ENCODE measurements at places on chromosomes 11 and 22.

DNA sequence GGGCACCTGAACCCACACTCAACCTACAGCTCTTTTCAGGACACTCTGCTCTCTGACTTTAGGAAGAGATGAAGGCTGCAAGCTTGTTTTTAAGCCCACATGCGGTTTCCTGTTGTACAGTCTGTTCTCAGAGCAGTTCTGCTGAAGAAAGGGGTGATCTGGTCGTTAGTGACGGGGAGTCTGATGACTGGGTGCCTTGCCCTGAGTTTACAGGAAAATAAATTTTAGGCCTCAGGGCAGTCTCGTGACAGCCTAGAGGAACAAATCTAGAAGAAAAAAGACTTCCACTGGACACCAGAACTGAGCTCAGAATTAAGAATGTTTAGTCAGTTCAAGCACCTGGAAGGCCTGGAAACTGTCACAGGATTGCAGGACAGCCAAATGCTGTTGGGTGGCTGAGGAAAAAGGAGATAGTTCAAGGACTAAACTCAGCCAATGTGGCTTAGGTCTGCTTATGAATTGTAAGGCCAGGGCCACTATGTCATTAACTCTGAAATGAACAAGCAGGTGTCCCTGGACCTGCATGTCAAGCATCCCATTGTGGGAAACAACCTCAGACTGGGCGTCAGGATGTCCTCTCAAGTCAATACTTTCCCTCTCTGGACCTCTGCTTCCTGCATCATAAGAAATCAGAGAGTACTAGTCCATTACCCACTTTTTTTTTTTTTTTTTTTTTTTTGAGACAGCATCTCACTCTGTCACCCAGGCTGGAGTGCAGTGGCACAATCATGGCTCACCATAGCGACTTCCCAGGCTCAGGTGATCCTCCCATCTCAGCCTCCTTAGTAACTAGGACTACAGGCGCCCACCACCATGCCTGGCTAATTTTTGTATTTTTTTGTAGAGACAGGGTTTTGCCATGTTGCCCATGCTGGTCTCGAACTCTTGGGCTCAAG is 5.7 kb downstream of the PIK3IP1 start:
- DNase-seq = peak; percentile 90

- DNase-seq = no peak
Measured at GRCh38 chr11:113351068-113351450, 36.5 kb upstream of the ANKK1 start.

- DNase-seq = no peak
Measured at GRCh38 chr22:38207898-38208432, 6.2 kb downstream of the MAFF start.

GRCh38 chr11:134126217-134126822 is 57.4 kb downstream of the JAM3 start:
- DNase-seq = no peak

DNA sequence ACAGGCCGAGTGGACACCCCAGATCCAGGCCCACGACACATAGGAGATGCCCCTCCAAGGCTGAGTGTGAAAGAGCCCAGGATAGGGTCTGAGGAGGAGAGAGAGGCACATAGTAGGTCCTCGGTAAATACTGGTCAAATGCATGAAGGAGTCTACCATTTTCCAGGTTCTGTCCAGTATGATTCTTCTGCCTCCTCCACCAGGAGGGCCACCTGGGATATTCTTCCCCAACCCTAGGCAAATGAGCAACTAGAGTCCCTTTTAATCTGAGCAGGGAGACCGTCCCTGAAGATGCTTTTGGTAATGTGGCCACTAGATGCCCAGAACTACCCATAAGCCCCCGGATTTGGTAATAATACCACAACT is 6.7 kb downstream of the PDGFB start:
- no peak for DNase-seq

DNA sequence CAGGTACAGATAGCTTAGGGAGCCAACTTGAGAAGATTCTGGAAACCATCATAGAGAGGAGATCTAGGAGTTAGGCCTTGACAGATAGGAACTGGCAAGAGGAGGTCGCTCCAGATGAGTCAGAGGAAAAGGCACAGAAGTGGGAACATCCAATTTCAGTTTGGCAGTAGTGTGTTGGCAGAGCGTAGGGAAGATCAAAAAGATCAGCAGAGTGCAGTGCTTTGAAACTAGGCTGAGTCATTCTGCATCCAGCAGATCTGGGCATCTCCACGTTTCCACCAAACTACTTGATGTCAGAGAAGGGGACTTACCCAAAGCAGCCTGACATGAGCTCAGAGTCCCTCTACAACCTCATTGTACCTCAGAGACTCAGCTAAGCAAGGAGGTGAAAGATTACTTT is 58.5 kb downstream of the GAB4 start:
- no peak for DNase-seq

- DNase-seq = no peak
Measured at GRCh38 chr11:12674571-12674935, 332 bp downstream of the TEAD1 start.

- peak; percentile 63 for DNase-seq
Measured at GRCh38 chr11:75867778-75868374, 52.9 kb downstream of the UVRAG start.

- peak; percentile 81 for DNase-seq
Measured at GRCh38 chr11:62556108-62556874, 9.7 kb upstream of the AHNAK start.

DNA sequence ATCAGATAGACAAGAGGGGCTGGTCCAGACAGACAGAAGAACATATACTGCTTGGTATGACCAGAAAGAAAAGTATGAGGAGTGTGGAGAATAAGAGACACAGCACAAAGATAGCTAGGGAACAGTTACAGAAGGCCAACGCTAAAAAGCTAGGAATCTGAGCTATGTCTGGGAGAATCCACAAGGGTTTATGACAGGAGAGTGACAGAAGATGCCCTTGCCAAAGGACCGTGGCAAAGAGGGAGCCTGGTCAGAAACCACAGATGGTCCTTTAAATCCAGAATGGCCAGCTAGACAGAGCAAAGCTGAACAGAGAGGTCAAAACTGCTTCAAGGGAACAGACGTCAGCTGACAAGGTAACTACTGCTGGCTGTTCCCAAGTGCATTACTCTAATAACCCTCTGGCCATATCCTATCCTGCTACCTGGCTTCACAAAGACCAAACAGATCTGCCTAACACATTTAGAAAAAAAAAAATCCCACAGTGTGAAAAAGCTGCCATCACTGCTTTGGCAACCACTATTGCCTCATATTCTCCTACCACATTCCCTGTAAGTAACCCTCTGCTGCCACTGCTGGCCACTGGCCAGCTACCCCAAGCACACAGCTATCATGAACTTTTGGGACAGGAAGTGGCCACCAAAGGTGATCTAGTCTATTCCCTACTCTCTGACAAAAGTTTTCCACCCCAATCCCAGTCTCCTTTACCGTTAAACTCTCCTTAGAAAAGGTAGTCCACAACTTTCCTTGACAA is 7.3 kb downstream of the SERGEF start:
- DNase-seq = no peak

- no peak for DNase-seq
Measured at GRCh38 chr11:106971864-106972263, 46.4 kb downstream of the GUCY1A2 start.

- no peak for DNase-seq
Measured at GRCh38 chr11:76742902-76743301, 40.3 kb upstream of the TSKU start.

GRCh38 chr11:75812542-75813040 is 2.4 kb upstream of the UVRAG start:
- DNase-seq = no peak

DNA sequence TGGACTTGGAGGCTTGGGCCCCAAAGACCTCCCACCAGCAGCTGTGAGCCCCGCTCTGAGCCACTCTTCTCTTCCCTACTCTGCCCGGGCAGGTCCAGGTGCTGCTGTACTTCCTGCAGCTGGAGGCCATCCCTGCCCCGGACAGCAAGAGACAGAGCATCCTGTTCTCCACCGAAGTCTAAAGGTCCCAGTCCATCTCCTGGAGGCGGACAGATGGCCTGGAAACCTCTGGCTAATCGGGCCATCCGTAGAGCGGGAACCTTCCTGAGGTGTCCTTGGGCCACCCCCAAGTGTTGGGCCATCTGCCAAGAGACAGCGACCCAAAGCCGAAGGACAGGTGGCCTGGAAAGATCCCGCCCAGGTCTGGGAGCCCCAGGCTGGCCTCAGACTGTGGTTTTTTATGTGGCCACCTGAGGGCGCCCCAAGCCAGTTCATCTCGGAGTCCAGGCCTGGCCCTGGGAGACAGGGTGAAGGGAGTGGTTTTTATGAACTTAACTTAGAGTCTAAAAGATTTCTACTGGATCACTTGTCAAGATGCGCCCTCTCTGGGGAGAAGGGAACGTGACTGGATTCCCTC is 135.1 kb downstream of the BCR start:
- DNase-seq = peak; percentile 33

GRCh38 chr11:59787816-59788215 is 22.8 kb downstream of the MRPL16 start:
- DNase-seq = no peak

GRCh38 chr11:99773646-99774045 is 752.9 kb downstream of the CNTN5 start:
- no peak for DNase-seq

- no peak for DNase-seq
Measured at GRCh38 chr11:73173755-73174494, 31.8 kb upstream of the FCHSD2 start.

DNA sequence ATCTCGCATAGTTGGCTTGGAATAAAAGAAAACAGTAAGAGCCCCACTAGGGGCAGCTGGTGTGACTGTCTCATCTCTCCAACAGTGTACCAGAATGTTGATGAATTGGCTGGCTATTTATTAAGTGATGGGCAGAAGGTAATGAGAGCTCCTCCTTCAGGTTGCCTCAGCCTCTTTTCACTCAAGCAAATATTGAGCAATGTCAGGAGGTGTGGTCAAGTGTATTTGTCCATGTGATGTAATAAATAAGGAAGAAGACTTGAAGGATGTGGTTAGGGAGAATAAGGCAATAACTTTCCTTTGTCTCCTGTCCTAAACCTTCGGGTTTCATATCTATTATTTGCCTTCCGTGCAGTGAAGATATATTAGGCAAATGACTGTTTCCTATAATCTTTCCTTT is at the start of gene TCN1:
TSS of gene TCN1 (minus strand) at position 91 of the 400 bp plus-strand sequence. CDS start at position 74, 17 bp downstream.
- no peak for DNase-seq

DNA sequence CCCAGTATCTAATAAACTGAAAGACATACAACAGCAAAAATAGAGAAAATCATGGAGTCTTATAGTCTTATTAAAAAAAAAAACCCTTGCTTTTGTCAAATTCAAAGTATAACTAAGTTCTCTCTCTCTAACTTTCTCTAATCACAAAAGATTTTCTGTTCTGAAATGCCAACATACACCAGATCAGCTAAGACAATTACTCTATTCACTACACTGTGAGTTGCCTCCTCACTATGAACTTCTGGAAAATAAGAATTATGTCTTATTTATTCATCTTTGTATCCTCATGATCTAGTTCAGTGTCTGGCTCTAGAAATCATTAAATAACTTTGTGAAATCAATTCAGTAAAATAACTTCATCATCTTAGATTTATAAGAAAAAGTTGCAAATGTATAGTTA is 12.7 kb downstream of the FAM76B start:
- DNase-seq = no peak

DNA sequence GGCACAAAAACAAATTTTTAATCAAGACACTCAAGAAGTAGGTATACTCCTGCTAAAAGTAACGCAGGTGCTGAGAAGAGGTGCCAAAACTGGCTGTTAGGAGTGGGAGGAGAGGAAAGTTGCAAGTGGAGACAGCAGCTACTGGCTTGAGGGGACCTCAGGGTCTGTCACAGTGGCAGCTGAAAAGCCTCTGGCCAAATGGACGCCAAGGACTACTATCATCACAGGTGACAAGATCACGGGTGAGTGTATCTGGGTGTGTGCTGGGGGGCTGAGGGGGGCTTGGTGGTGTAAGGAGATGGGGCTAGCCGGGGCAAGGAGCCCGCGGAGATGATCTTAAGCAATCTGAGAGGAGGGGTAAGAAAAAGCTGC is 687 bp downstream of the ZNF202 start:
- DNase-seq = no peak

- DNase-seq = no peak
Measured at GRCh38 chr11:73055002-73055401, 87.1 kb downstream of the FCHSD2 start.

DNA sequence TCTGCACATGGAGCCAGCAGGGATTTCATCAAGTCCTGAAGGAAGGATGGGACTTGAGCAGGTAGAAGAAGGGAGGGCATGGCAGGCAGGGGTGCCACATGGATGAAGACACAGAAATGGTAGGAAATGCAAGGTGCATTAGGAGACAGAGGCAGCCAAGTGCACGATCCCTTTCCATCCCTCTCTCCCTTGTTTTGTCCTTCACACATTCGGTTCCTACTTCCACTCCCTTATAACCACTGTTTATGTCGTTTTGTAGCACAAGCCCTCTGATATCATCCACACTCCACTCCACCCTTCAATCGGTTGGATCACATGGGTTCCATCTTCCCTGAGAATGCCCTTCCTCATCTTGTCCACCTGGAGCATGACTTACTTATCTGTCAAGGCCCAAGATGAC is 35.2 kb downstream of the IFT27 start:
- no peak for DNase-seq

GRCh38 chr11:17609291-17610084 is 62.4 kb downstream of the OTOG start:
- DNase-seq = no peak

- no peak for DNase-seq
Measured at GRCh38 chr22:31828739-31829138, 74.9 kb downstream of the DEPDC5 start.

GRCh38 chr11:118958577-118958976 is 2.5 kb downstream of the UPK2 start:
- no peak for DNase-seq

- DNase-seq = no peak
Measured at GRCh38 chr22:47781427-47782111, 1019.1 kb downstream of the TBC1D22A start.

GRCh38 chr11:70669871-70670675 is 271.7 kb downstream of the CTTN start:
- no peak for DNase-seq

- DNase-seq = no peak
Measured at GRCh38 chr11:7964873-7965272, 374 bp downstream of the NLRP10 start.

DNA sequence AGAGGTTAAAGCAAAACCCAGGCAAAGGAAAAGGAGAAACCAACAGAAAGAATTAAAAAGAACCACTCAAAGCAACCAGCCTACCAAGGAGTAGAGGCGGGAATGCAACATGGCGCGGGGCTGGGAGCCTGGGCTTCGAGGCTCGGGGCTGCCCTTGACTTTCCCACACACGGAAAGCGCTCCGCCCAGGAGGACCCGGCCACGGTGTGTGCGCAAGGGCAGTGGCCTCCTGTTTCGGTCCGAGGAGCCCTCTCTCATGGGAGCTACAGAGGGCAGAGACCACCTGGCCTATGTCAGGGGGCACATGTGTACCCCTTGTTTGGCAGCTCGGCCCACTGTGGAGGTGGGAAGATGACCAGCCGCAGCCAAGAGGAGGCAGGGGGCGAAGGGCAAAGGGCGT is 55.9 kb downstream of the APOL1 start:
- DNase-seq = no peak

- DNase-seq = no peak
Measured at GRCh38 chr11:74630043-74630442, 37.7 kb downstream of the POLD3 start.

GRCh38 chr22:39721206-39722031 is 150.9 kb downstream of the CACNA1I start:
- DNase-seq = no peak

GRCh38 chr11:102614485-102614884 is 10.6 kb downstream of the MMP20 start:
- no peak for DNase-seq

- no peak for DNase-seq
Measured at GRCh38 chr11:120273432-120273831, 33.5 kb downstream of the POU2F3 start.

Data from naive thymus-derived CD8-positive, alpha-beta T cell (primary cell).